Fibroblast of skin of right quadriceps (primary cell): ENCODE measurements at places on chromosomes 13 and 19.

- DNase-seq = no peak
Measured at GRCh38 chr13:52383366-52383765, 22.6 kb downstream of the THSD1 start.

GRCh38 chr19:29505097-29505824, 20.5 kb upstream of the VSTM2B start:
- no peak for DNase-seq

GRCh38 chr13:101325423-101325822, 90.9 kb downstream of the NALCN start:
- DNase-seq = no peak

- DNase-seq = no peak
Measured at GRCh38 chr13:83853771-83854170, 28.5 kb downstream of the SLITRK1 start.

- no peak for DNase-seq
Measured at GRCh38 chr19:14091813-14092462, 1.4 kb upstream of the SAMD1 start.

- no peak for DNase-seq
Measured at GRCh38 chr13:111399776-111400538, 79.5 kb downstream of the TEX29 start.

DNA sequence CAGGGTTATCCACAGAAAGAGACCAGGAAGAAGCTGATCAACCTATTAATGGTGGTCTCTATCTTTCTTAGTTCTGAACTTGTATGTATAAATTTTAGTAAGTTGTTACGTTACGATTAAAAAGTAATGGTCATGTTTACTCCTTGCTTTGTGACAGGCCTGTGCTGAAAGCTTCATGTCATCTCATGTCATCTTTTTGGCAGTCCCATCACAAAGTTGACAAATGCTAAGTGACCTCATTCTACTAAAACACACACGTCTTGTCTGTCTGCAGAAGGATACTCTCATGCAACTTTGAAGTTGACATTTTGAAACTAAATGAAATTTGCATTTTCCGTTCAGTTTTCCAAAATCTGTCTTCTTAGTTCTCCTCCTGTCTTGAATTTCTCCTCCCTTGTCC, 345.9 kb downstream of the DNAJC15 start:
- no peak for DNase-seq

GRCh38 chr19:50562329-50562728, 5.9 kb downstream of the LRRC4B start:
- no peak for DNase-seq

- DNase-seq = no peak
Measured at GRCh38 chr19:35155441-35155840, 906 bp downstream of the FXYD5 start.

DNA sequence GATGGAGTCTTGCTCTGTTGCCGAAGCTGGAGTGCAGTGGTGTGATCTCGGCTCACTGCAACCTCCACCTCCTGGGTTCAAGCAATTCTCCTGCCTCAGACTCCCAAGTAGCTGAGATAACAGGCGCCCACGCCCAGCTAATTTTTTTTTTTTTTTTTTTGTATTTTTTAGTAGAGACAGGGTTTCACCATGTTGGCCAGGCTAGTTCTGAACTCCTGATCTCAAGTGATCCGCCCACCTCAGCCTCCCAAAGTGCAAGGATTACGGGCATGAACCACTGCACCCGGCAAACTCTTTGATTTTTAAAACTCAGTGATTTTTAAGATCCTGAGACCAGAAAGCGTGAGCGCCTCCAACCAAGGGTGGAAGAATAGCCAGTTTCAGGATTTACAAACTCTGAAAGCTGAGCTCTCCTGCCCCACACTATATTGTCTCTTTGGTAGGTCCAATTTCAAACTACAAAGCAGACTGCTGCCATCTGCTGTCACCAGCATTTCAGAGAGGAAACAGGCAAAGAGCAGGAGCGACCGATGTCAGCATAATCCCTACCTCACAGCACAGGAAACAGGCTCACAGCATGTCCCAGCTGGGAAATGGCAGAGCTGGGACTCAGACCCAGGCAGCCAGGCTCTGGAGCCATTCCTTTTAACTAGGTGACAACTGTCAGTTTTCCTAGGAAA, 9.2 kb downstream of the NOSIP start:
- DNase-seq = no peak

DNA sequence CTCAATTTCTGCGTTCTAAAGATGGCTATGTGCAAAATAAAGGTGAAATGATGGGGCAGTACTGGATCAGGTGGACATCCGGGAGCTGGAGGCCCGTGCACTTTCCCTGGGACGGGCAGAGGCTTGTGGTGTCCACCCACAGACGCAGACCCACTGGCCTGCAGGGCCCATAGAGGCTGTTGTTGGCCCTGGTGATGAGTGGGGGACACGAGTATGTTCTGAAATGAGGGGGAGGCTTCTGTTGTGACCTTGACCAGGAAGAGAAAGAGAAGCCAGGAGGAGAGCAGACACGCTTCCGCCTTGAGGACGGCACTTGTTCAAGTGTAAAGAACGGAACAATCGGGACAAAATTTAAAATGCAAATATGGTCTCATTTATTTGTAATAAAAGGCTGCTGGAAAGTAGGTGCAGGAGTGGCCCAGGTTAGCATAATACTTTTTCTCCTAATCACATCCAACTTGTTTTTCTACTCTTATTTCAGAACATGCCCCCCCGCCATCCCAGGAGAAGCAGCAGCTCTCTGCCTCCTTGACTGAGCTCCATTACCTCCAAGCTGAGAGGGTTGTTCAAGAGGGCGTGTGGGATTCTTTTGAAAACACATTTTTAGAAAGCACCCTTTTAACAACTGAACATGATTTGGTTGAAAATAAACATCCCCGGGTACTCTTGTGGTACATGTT, 27.1 kb downstream of the ATP11A start:
- no peak for DNase-seq

DNA sequence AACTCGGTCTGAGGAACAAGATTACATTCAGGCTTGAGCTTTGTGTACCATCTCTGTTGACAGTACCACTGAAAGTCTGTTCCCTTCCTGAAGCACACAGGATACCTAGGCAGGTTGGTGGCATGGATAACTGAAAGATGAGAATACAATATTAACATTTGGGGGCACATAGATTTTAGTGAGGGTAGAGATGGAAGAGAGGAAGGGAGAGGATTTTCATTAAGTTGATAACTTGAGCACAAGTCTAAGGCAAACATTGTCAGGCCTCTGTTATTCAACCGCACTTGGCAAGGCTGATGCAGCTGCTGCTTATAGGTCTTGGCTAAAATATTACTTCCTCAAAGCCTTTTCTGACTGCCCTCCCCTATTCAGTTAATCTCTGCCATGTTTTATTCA, 10.9 kb downstream of the MIR17HG start:
- no peak for DNase-seq

DNA sequence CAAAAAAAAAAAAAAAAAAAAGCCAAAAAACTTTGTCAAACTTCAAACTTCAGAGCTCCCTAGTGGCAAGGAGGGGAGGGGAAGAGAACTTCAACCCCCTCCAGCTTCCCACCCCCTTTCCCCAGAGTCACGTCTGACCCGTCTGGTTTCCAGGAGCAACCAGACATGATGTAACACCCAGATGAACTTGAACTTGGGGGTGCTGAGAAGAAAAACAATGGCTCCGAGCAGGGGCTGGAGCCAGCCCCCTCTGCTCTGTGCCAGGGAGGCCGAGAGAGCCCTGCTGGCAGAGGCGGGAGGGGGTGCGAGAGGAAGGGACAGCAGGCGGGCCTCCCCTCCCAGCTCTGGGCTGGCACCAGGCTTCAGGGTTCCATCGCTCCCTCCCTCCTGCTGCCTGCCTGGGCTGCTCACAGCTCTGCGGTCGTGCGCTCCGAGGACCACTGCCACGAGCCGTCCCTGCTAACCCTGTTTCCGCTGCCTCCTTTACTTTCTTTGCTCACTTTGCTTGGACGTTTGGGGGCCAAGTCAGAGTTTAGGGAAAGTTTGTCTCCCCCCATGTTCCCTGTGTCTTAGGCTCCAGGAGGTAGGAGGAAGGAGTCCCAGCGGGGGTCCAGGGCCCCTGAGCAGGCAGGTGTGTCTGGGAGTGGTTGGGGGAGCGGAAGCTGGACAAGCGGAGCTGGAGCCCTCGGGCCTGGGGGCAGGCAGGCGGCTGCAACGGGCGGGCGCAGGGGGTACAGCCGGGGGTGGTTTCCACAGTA, 11.1 kb downstream of the LYL1 start:
- DNase-seq = peak; percentile 95

DNA sequence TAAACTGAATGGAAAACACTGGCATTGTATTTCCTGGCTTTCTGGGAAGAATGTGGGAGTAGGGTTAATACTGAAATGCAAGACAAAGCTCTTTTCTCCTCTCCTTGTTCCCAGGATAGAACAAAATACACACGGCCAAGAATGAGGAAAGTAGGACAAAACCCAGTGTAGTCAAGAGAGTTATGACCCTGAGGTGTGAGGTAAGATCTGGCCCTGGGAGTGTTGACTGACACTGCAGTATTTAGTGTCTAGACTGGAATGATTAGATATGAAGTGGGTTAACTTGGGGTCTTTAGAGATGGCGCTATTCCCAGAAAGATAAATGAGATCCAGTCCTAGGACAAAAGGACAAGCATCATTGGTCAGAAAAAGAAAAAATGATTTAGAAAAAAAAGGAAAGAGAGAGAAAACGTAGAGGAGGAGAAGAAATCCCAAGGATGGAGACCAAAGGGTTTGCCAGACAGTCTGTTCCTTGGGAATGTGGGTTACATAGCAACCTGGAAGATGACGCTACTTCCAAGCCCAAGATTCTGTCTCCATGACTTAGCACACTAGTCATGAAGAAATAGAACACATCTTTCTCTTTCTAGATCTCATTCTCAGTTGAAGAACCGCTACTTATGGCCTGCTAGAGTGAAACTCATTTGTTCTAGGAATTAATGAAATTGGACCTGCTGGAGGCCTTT, 543.6 kb upstream of the GPC6 start:
- no peak for DNase-seq

DNA sequence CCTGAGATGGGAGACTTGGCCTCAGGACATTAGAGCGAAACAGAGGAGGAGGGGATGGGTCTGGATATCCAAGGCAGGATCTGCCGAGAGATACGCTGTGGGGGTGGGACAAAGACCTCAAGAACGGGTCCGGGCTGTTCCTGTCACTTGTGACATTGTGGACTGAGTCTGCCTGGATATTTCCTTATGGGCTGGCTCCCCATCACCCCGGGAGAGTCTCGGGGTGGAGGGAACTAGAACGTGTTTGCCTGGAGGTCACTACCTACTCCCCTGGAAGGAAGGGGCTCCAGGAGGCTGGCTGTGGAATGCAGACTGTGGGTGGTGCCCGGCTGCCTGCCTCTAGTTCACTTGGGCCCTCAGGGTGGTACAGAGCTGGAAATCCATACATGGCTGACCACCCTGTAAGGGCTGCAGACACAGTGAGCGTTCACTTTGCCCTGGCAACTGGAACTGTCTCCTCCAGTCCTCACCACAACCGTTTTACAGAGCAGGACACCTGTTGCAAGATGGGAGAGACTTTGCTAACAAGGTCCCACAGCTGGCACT, 26.4 kb downstream of the DNM2 start:
- no peak for DNase-seq

GRCh38 chr13:78228940-78229339, 310.3 kb upstream of the EDNRB start:
- no peak for DNase-seq

GRCh38 chr13:32340914-32341313, 25.6 kb downstream of the BRCA2 start:
- no peak for DNase-seq

DNA sequence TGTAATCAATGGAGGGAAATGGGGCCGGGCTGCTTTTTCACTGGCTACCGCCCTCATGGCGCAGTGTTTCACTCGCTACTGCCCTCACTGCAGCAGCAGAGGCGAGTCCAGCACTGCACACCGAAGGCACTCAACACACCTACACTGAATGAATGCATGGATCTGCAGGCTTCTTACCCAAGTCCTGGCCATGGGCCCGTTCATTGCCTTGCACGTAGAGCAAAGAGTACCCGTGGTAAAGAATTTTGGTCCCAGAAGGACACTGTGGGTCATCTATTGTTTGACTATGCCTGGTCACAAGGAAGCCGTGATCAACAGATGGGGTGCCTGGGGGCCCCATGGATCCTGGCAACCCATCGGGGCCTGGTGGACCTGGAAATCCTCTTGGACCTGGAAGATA, 144.9 kb downstream of the COL4A1 start:
- DNase-seq = no peak

DNA sequence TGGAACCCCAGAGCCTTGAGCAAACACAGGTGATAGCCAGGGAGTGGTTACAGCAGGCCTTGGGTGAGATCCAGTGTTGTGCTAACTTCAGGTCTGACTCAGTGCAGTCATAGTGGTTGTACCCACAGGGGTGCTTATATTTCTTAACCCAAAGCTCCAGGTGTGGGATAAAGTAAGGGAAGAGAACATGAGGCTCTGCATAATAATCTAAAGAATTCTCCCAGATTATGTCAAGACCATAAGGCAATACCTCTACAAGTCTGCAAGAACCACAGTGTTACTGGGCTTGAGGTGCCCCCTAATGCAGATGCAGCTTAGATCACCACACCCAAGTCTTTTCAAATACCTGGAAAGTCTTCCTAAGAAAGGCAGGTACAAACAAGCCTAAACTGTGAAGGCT, 485.4 kb downstream of the RFC3 start:
- DNase-seq = no peak
